ENCODE measurements at places on chromosomes 13 and 19. TPM values are rescaled to one million over a fixed set of nuclear protein-coding genes. Genes with fewer than 3 reads are reported as not detected.

CD37 gene
- total RNA-seq: 221 TPM

PLEKHF1 gene
- 37.0 TPM for total RNA-seq

LRP3 gene
- total RNA-seq: 0.84 TPM

AKAP8 gene
- 60.9 TPM for total RNA-seq

CPT1C gene
- 3.8 TPM for total RNA-seq

ZNF497 gene
- 1.1 TPM for total RNA-seq

SRRM5 gene
- total RNA-seq: 0.59 TPM

CPB2 gene
- total RNA-seq: not detected

Measured in T-helper 2 cell treated with Interferon-gamma antibody and Interleukin-4, amounts not matched to agents 100 ng/mL and 5 ng/mL, for 36 hours (primary cell).